IMR-90 (cell line): ENCODE measurements at places on chromosomes 12 and 14.

DNA sequence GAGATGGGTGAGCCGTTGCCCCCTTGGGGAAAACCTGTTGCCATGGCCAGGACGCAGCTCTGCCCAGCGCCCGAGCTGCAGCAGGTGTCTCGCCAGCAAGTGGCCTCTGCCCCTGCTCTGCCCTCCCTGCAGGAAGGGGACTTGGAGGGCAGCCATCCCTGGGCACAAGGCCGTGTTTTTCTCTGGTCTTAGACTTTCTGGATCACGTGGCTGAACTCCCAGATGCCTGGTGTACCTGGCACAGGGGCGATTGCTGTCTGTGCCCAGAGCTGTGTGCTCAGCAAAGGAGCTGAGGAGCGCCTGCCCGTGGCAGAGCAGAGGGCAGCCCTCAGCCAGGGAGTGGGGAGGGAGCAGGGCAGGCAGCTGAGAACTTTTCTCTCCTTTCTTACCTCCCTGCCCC is 38.0 kb downstream of the TMEM63C start:
- no peak for DNase-seq

DNA sequence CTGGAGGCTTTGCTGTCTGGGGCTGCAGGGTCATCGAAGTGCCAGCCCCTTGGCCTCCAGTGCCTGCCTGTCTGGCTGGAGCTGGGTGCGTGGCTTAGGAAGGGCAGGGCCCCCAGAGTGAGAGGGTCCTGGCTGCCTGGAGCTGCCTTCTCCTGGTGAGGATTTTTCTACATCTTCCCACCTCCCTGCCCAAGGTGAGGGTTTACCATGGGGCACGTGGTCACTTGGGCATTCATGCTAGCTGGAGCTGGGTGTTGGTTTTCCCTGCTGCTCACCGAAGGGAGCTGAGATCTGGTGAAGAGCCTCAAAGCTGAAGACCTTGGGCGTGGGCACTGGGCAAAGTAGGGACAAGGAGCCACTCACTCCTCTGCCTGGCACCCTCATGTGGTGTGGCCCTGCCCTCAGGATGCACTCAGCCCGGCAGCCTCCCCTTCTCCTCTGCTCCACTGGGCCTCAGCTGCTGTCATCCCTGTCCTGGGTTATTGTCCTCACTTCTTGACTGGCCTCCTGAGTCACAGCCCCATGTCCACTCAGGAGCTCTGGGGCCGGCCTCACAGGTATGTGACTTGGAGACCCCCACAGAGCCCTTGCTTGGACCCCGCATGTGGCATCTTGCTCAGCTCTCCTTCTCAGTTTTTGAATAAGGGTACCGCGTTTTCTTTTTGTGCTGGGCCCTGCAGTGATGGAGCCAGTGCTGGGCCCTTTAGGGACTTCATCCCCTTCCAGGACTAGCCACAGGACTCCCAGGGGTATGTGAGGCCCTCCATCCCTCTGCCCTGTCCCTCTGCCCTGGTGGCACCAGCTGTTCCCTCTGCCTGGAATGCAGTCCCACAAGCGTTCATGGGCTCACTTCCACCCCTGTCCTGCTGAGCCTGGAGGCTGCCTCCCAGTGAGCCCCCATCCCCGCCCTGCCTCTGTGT is 1.6 kb downstream of the CEP170B start:
- DNase-seq: no peak

GRCh38 chr12:121299662-121300061 is 3.2 kb upstream of the CAMKK2 start:
- no peak for DNase-seq

DNA sequence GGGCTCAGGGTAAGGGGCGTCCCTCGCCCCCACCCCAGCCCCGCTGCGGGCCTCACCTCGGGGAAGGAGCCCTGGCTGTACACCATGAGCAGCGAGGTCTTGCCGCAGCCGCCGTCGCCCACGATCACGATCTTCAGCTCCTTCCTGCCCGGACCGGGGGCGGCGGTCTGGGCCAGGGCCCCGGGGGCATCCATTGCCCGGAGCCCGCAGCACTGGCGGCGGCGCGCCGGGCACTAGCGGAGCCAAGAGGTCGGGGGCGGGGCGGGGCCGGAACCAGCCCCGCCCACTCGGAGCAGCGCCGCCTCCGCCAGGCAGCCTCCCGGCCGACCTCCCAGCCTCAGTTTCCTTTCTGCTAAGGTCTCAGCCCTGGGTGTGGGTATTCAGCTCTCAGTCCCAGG is at the start of gene RHOF:
RHOF (minus strand) TSS at position 249 of the 398 bp plus-strand sequence; CDS start at position 194, 55 bp downstream.
- no peak for DNase-seq

DNA sequence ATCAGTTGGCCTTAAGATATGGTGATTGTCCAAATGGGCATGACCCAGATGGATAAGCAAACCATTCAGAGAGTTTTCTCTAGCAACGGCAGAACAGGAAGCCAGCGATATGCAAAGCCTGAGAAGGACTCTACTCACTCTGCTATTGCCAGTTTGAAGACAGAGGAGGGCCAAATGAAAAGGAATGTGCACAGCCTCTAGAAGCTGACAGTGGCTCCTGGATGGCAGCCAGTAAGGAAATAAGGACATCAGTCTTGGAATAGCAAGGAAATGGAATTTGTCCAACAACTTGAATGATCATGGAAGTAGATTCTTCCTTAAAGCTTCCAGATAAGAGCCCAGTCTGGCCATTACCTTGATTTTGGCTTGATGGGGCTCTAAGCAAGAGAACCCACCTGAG is 60.0 kb downstream of the TMTC2 start:
- DNase-seq: no peak

DNA sequence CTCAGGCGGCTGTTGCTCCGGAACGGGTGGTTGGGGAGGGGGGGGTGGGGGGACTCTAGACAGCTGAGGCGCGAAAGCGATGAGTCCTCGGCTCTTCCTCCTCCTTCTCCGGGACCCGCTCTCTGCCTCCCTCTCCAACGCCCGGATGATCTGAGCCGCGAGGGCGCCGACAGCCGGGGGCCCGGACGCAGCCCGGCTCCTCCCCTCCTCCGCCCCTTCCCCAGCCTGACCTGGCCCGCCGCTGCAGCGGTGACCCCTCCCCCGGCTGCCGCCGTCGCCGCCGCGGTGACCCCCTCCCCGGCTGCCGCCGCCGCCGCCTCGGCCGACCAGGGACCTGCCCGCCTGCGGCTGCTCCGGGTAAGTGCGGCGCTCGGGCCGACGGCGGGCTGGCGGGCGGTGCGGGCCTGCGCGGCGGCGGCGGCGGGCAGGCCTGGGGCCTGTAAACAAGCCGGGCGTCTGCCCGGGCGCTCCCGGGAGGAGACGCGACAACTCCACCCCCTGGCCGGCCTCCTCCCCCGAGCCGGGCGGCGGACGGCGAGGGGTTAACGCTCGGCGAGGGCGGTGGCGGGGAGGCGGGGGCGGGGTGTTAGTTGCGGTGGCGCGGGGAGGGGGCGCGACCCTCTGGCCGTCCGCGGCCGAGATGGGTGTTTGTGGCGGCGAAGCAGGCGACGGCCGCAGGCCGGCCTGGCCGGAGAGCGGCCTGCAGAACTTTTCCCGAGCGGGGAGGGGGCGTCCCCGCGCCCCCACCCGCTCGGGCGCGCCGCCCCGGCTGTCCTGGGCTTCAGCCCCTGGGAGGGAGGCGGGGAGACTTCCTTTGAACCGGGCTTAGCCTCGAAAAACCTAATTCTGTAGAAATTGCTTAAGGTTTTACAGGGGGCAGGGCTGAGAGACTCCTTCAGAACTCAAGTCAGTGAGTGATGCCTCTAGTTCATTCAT is 568 bp downstream of the PPM1A start:
- DNase-seq: peak; percentile 54

DNA sequence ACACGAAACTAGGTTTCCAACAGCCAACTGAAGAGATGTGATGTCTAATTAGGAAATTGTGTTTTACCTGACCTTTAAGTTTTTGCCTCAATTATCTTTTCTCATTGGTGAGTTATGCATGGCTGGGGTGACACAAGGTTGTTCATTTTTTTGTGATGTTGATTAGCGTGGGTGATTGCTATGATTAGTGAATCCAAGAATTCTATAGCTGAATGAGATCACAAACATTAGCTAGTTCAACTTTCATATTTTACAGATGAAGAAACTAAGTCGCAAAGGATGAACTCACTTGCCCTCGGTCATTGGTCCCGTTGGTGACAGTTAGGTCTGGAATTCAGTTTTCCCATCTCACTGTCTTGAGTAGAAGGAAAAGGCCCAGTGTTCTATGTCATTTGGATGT is 32.6 kb upstream of the LMNTD1 start:
- DNase-seq: no peak

- no peak for DNase-seq
These were observed 123.0 kb downstream of the PDE3A start for GRCh38 chr12:20491290-20491689.

- peak; percentile 91 for DNase-seq
These were observed 20.7 kb downstream of the ATXN2 start for GRCh38 chr12:111578276-111578970.

DNA sequence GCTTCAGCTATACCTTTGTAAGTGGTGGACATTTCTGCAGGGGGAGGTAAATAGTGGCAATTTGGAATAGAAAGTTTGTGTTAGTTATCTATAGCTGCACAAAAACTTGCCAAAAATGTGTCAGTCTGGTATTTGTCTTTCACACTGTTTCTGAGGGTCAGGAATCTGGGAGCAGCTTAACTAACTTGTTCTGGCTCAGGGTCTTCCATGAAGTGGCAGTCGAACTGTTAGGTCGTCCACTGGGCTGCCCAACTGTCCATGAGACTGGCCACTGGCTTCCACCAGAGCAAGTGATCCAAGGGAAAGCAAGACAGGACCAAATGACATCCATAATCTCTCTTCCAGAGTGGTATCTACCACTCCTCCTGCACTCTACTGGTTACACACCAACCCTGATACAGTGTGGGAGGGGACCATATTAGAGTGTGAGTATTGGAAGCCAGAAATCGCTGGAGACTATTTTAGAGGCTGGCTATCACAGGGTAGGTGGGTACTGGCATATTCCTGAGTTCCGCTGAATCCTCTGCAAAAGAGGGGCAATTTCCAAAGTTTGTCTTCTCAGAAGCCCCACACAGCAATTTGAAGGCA is 60.9 kb downstream of the DYRK2 start:
- DNase-seq: no peak
